ENCODE measurements at places on chromosomes 2 and 18.

DNA sequence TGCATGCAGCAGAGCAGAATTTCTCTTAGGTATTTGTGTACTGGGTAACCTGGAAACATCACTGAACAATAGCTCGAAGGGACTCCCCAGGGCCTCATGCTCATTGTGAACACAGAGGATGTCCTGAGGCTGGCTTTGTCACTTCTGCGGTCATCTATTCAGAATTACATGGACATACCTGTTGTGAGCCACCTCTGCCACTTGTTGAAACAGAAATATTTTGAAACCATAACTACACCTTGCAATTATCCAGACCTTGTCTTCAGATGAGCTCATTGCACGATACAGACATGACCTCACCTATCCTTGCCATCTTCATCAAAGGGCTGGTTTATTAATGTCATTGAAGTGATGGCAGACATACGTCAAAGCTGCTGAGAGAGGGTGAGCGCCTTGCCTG, 23.4 kb upstream of the CREG2 start:
- DNase-seq: no peak

- DNase-seq: no peak
Measured at GRCh38 chr18:39375066-39375465, 1809.5 kb upstream of the CELF4 start.

- DNase-seq: no peak
Measured at GRCh38 chr18:12921178-12921577, 26.6 kb upstream of the SEH1L start.

- DNase-seq: no peak
Measured at GRCh38 chr2:65158557-65158956, 28.7 kb upstream of the RAB1A start.

DNA sequence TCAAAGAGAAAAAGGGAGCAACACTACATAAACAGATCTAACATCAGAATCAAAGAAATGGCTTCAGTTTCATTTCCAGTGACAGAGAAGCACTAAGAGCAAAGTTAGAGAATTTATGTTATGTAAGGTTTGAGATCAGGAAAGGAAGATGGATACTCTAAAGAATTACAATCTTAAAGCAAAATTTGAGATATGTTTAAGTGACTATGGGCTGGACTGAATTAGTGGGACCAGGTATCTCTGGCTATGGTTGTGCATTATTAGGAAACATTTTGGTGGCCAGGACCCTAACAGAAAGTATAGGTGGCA, 208.2 kb downstream of the CCDC178 start:
- DNase-seq: no peak

GRCh38 chr18:8084160-8084559, 517.0 kb downstream of the PTPRM start:
- no peak for DNase-seq

DNA sequence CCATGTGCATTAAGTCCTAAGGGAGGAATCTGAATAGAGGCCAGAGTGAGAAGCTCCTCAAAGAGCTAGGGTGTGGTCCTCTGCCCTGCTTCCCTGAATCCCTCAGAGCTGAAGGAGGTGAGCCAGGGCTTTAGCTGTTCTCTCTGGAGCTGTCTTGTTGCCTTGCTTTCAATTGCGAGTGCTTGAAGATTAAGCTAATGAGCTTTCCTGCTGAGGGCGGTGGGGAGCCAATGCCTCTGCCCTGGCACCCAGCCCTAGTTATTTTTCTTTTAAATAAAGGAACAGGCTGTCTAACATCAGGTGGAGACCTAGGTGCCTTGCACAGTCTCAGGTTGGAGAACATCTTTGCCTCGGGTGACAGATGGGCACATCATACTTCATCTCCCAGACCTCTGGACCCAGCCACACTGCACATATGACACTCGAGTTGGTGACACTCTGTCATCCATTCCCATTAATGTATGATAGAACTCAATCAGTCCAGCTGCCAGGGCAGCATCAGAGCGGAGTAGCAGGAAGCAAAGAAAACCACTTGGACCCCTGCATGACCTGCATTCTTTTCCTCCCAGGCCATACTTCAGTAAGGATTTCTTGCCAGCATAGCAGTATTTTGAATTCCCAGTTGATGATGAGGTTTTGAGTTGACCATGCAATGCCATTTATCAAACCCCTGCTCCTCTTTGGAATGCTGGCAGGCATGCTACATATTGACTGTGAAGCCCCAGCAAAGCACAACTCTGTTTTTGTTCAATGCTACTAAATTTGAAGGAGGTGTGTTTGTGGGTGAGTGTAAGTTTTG, 292.7 kb downstream of the RNF144A start:
- no peak for DNase-seq

DNA sequence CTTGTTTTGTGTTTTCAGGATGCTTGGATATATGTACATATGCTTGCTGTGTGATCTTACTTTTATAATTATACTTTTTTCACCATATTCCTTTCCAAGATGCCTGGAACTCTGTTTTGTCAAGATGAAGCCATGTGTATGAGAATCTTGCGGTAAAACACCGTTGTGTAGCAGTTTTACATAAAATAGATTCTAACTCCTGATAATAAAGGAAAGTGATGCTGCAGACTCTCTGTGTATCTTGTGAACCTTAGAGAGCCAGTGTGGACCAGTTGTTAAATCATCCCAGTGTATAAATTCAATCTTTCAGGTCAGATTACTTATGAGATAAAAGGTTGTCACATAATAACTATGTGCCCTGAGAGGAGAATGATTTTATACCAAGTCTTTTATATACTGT, 12.5 kb upstream of the ITGA4 start:
- DNase-seq: no peak

DNA sequence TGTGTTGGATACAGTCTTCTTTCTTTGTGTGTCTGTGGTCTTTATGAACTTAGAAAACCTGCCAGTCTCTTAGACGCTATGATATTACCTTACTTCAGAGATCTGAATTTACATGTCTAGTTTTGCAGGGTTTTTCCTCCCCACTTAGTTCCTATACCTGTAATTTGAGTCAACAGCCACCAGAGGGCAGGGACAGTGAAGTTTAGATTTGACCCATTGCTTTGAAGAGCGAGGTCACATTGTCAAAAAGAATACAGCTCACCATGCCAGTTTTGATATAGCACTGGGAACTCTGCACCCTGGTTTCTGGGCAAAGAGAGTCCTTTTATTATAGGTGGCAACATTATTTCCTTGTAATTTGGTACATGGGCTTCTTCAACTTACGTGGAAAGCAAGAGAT, 102.3 kb downstream of the MAPK4 start:
- no peak for DNase-seq

- no peak for DNase-seq
Measured at GRCh38 chr2:163213661-163214081, 375.1 kb upstream of the KCNH7 start.

DNA sequence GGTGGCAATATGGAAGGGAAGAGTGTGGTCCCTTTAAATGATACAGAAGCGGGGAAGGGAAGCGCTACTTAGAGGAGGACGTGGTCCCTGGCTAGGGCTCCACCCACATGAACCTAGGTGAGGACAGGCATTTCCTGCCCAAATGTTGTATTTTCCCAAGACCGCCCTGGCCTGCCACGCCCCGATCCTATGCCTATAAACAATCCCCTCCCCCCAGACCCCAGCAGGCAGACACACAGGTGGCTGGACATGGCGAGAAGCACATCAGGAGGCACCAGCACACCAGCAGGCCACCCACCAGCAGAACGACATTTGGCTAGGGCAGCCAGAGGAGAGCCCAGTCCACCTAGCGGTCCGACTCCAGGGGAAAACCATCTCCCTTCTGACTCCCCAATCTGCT, 47.2 kb downstream of the METTL8 start:
- no peak for DNase-seq
